Bronchial epithelial cell (primary cell): ENCODE measurements at places on chromosomes 6 and 20.
A peak's percentile ranks its signal among the peaks of the same experiment; 100 is the strongest.

GRCh38 chr6:44675449-44675848 lies 287.9 kb downstream of the CDC5L start:
- peak; percentile 99 for DNase-seq

GRCh38 chr6:13813026-13813425 lies 1.3 kb downstream of the MCUR1 start:
- DNase-seq = peak; percentile 32

DNA sequence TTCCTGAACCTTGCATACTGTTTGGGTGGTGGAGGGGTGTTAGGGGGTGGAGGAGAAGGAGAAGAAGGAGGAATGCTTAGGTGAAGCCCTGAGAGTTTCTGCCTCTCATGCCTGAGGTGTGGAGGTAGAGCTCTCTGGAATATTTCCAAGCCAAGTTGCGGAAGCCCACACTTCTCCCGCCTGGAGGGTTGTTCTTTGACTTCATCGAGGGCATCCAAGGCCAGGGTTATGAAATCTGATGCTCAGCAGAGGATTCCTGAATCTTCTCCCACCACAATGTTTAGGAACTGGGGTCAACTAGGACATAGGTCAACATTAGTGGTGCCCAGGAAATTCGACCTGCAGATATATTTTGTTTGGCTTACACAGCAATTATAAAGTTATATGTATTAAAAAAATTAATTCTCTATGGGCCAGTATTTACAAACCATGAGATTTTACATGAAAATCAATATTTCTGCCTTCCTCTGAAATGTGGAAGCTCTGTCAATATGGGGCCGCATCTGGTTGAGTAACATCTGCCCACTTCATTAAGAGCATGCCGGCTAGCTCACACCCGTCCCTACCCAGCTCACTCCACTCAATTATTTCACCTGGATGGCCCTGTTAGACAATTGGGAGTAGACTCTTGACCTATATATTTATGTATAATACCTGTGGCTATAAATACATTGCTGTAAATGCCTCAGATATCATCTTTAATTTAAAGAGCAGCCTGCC lies 257.1 kb upstream of the ZFP64 start:
- DNase-seq = no peak

GRCh38 chr6:124463271-124463670 lies 499.0 kb upstream of the RNF217 start:
- no peak for DNase-seq

- no peak for DNase-seq
Measured at GRCh38 chr6:112284603-112285002, 30.2 kb upstream of the LAMA4 start.

GRCh38 chr20:16864963-16865362 lies 116.8 kb downstream of the OTOR start:
- no peak for DNase-seq

- no peak for DNase-seq
Measured at GRCh38 chr6:27287751-27288135, 24.3 kb downstream of the POM121L2 start.

DNA sequence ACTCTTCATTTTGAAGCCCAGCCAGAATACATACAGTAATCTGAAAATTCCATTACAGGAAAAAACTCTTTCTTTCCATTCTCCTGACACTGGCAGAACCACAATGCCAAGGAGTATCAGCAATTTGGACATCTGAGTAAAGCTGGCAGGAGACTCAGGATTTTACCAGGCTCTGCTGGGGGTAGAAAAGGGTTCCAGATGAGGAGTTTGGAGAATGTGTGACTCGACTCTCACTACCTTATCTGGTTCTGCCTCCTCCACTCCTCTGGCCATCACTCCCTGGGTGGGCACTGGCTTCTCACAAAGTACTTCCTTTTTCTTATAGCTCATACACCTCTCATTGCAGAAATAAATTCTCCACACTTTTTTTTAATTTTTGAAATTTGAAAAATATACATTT lies 10.6 kb upstream of the WFDC8 start:
- no peak for DNase-seq
